HT1080 (cell line): ENCODE measurements at places on chromosomes 3 and 15.

DNA sequence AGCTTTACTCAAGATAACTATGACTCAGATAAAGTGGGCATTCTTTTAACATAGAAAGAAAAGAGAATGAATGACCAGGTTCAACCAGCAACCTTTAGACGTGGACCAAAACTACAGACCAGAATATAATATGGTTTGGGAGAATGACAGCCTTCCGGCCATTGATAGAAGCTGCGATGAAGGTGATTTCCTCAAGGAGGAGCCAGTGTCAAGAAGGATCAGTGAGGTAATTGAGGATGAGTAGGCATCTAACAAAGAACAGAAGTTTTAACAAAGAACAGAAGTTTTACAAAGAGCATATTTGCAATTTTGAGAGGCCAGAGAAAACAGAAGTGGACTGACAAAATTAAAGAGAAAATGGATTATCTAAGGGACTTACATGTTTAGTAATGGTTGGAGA lies 289.0 kb upstream of the AGTR1 start:
- DNase-seq, result peak; percentile 16

DNA sequence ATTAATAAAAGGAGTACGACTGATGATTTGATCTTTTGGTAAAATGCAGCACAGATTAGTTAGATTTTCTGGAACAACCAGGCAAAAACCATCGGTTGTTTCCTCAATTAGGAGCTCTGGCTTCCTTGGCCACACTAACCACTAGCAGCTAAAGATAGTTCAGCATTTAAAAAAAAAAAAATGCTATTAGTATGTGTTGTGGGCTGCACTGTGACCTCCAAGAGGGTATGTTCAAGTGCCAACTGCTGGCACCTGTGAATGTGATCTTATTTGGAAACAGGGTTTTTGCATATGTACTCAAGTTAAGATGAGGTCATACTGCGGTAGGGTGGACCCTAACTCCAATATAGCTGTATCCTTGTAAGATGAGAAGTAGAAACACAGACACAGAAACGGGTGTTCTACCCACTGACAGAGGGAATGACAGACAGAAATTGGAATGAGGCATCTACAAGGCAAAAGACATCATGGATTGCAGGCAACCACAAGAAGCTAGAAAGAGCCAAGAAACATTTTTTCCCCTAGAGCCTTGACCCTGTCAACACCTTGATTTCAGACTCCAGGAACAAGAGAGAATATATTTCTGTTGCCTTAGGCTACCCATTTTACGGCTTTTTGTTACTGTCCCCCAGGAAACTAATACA lies 534.6 kb upstream of the ROBO2 start:
- peak; percentile 4 for DNase-seq

DNA sequence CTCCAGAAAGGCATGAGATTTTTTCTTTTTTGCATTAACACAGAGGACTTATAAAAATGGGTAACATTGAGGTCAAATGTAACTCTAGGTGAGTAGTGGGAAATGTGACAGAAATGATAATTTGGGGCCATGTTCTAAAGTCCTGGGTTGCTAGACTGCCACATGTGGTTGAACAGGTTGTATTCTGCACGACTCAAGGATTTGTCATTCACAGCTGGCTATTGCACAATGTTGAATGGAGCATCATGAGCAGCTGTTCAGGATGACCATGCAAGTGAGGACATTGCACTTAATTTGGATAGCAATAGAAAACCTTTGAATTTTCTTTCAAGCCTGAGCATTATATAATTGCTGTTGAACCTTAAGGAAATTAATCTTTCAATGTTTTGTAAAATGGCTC lies 396.6 kb downstream of the NAALADL2 start:
- DNase-seq, result peak; percentile 54

DNA sequence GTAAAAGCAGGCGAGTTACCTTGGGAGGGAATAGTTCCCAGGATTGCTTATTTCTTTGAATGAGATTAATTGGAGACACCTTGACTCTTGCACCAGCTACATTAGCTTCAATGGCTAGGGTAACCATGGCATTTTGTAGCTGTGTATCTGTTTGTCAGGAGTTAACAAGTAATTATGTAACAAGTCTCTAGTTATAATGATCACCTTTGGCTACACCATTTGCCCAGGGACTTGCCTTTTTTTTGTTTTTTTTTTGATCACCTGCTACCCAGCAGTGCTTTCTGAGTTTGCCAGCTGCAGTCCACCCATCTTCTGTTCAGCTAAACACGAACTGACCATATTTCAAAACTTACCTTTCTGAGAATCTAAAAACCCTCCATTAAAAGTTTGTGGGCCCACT lies 2.2 kb downstream of the MED12L start:
- DNase-seq, result no peak

DNA sequence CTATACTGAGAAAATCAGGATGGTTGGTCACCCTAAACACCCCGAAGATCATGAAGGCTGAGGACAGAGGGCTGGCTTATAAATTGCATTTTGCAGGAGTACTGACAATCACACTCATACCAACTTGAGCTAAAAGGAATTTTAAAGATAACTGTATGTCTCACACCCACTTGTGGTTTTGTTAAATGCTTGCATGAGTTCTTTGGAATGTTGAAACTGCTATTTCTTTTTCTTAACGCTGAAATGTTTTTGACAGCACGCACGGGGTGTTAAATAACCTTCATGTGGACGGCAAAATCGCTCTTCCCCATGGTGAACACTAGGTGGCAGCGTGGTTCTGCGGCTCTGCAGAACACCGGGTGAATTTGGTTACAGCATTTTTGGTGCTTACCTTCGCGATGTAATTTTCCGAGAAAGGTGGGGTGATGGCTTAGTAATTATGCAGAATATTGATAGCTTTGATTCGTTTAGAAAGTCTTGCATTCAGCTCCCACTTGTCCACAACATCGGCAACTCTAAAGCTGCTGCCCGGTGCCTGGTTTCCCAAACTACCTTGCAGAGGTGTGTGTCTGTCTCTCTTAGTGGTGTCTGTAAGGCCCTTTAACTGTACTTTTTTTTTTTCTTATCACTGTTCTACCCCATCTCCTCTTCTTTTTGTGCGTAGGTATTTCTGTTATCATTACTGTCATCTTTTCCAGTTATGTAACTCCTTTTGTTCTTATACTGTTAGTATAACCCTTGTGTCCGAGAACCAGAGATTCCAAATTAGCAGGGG lies 51.7 kb downstream of the ARNT2 start:
- DNase-seq, result peak; percentile 75

GRCh38 chr3:76700323-76700722 lies 339.6 kb upstream of the ROBO2 start:
- no peak for DNase-seq

DNA sequence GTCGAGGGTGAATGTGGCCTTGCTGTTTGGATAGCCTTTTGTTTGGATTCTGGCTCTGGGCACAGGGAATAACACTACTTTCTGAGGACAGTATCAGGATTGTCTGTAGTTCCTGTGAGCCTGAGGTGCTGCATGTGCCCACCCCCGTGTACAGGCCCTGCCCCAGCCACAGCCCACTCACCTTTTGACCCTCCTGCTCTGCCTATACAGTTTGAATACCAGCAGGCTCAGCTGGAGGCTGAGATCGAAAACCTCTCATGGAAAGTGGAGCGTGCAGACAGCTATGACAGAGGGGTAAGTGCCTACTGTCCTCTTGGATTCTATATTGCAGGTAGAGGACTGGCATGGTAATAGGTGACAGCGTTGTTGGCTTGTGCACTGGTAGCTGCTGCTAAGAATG lies 7.4 kb upstream of the P4HTM start:
- DNase-seq, result no peak

GRCh38 chr3:38031022-38031994 lies 1.9 kb upstream of the PLCD1 start:
- DNase-seq, result peak; percentile 81

GRCh38 chr15:80695911-80696661 lies 976 bp downstream of the ABHD17C start:
- DNase-seq, result peak; percentile 53
